DMS153 (cell line): ENCODE measurements at places on chromosomes 7 and 10.

DNA sequence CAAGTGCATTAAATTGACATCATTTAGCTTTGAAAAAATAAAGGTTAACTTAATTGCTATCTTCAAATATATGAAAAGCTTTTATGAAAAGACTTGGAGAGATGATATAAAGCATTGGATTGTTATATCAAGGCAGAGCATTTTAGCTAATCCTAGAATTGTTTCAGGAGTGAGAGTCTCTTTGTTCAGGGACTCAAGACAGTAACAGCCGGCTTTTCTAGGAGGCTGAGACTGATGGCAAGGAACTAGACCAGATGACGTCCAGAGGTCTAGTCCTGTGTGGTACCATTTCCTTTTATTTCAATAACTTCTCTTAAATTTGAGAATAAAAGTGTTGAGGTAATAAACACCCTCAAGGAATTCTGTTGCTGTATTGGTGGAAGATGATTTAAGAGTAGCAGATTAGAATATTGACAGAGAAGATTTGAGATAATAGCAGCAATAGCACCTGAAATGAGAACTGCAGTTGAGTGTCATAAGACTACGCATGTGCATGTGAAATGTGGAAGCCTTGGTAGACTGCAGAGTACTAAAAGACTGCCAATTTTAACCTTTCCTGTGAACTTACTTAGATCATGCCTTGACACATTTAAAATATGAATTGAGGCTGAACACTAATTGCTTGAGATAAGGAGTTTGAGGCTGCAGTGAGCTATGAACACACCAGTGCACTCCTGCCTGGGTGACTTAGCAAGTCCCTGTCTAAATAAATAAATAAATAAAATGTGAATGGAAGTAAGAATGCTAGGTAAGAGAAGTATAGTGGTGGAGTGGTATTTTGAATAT lies 79.6 kb downstream of the ZNRF2 start:
- no peak for DNase-seq

DNA sequence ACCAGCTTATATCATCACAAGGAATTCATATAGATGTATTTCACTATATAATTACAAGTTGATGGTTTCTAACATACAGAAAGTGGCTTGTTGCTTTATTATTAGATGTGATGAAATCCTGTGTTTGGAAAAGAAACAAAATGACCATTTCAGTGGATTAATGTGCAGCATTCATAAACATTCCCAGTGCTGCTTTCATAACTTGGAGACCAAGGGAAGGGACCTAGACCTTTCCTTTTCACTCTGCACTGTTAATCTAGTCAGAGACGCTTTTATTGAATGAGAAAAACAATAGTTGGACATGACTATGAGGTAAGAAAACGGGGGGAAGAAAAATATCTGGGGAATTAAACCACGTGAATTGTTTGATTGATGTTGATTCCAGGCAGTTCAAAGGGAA lies 160.0 kb downstream of the HDAC9 start:
- DNase-seq, result no peak

DNA sequence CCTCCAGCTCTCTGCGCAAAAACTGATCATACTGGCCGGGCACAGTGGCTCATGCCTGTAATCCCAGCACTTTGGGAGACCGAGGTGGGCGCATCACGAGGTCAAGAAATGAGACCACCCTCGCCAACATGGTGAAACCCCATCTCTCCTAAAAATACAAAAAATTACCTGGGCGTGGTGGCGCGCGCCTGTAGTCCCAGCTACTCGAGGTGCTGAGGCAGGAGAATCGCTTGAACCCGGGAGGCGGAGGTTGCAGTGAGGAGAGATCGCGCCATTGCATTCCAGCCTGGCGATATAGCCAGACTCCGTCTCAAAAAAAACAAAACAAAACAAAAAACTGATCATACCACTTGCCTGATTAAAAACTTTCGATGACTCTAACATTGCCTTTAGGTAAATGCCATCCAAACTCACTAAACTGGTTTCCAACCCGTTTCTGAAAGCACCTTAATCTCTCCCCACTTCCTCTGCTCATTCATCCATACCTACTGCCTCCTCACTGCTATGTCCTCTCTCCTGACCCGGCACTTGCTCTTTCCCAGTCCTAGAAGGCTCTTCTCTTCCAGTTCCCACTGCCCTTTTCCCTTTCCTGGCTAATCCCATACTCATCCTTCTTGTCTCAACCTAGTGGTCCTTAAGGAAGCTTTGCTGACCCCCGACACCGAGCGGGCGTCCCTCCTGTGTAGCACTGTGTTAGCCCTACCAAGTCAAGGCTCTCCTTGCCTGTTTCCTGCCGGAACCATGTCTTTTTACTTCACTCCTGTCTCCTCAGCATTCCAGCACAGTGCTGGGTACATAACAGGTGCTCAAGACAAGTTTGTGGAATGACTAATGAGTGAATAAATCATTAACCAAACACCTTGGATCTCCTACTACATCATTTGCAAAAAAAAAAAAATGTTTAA lies 686 bp upstream of the MIOS start:
- DNase-seq, result no peak

DNA sequence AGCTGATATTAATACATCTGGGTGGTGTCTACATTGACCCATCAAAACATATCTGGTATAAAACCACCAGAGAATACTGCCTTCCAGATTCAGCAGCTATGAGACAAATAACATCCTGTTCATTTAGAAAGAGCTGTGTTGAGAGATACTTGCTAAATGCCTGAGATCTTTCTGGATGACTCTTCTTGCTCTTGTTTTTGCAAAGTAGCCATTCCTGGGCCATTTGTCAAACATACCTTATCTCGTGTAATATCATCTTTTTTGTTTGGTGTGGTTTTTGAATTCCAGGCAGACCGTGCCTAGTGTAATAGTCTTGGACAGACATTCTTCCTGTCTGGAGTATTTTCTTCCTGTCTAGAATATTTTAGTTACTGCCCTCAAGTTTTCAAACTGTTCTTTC lies 74.7 kb upstream of the PRR15 start:
- no peak for DNase-seq

- no peak for DNase-seq
Measured at GRCh38 chr10:18607503-18608378, 43.6 kb downstream of the NSUN6 start.

- DNase-seq, result no peak
Measured at GRCh38 chr7:26813432-26813831, 51.0 kb downstream of the SKAP2 start.
